ENCODE measurements at places on chromosomes 16 and 17.
A peak's percentile ranks its signal among the peaks of the same experiment; 100 is the strongest.

- DNase-seq, result no peak
These were observed 71.2 kb upstream of the MRTFB start for GRCh38 chr16:13999895-14000425.

DNA sequence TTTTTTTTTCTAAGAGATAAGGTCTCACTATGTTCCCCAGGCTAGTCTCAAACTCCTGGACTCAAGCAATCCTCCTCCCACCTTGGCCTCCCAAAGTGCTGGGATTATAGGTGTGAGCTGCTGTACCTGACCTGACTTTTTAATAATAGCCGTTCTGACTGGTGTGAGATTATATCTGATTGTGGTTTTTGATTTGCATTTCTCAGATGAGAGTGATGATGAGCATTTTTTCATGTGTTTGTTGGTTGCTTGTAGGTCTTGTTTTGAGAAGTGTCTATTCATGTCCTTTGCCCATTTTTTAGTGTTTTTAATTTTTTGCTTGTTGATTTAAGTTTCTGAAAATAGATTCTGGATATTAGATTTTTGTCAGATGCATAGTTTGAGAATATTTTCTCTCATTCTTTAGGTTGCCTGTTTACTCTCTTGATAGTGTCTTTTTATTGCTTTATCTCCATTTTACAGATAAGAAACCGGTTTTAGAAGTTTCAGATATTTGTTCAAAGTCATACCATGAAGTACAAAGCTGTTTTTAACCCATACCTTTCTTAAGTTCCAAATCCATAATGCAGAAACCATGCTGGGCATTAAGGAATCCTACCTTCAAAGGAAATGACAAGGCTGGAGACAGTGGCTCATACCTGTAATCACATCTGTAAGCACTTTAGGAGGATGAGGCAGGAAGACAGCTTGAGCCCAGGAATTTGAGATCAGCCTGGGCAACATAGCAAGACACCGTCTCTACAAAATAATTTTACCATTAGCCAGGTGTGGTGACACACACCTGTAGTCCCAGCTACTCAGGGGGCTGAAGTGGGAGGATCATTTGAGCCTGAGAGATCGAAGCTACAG lies 168.4 kb upstream of the TBX2 start:
- DNase-seq, result no peak

- no peak for DNase-seq
These were observed 43.8 kb downstream of the C16orf82 start for GRCh38 chr16:27110524-27110896.

DNA sequence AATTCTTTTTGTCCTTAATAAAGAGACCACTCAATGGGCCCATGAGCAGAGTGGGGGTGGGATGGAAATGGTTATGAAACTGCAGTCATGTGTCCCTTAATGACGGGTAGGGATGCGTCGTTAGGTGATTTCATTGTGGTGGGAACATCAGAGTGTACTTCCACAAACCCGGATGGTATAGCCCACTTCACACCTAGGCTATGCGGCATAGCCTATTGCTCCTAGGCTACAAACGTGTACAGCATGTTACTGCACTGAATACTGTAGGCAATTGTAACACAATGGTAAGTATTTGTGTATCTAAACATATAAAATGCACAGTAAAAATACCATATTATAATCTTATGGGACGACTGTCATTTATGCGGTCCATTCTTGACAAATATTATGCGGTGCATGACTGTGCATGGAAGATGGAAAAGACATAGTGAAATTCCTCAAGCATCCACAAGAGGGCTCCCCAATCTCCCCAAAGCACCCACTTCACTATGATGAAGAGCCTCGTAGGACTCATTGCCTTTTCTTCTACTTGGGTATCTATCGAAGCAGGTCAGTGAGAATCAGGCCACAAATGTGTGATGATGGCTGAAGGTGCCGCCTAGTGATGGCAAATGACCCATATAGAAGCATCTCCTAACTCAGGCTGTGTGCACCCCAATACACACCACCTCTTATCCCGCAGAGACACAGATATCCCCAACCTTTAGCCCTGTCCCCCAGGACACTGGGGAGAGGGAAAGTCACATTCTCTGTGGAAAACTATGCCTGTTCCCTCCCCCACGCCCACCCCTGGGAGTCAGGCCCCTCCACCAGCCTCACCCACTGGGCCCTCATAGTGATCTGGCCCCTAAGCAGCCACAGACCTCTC lies 43.5 kb downstream of the TBX21 start:
- DNase-seq, result peak; percentile 25

- no peak for DNase-seq
These were observed 16.3 kb downstream of the ATAD5 start for GRCh38 chr17:30848021-30848420.

DNA sequence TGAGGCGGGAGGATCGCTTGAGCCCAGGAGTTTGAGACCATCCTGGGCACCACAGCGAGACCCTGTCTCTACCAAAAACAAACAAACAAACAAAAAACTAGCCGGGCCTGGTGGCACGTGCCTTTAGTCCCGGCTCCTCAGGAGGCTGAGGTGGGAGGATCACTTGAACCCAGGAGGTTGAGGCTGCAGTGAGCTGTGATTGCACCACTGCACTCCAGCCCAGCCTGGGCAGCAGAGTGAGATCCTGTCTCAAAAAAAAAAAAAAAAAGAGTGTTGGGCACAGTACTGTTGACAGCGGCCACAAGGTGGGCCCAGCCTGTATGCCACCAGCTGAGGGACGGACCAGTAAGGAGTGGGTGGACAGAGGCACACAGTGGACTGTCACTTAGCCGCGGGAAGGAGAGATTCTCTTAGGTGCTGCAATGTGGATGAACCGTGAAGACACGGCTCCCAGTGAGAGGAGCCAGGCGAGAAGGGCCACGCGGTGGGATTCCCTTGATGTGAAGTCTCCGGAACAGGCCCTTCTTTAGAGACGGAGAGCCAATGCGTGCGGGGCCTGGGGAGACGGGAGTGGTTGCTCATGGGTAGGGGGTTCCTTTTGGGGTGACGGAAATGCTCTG lies 31.1 kb downstream of the GSE1 start:
- no peak for DNase-seq

GRCh38 chr16:85845266-85845665 lies 45.8 kb downstream of the COX4I1 start:
- no peak for DNase-seq

GRCh38 chr16:55292491-55292890 lies 31.5 kb upstream of the IRX6 start:
- DNase-seq, result no peak

DNA sequence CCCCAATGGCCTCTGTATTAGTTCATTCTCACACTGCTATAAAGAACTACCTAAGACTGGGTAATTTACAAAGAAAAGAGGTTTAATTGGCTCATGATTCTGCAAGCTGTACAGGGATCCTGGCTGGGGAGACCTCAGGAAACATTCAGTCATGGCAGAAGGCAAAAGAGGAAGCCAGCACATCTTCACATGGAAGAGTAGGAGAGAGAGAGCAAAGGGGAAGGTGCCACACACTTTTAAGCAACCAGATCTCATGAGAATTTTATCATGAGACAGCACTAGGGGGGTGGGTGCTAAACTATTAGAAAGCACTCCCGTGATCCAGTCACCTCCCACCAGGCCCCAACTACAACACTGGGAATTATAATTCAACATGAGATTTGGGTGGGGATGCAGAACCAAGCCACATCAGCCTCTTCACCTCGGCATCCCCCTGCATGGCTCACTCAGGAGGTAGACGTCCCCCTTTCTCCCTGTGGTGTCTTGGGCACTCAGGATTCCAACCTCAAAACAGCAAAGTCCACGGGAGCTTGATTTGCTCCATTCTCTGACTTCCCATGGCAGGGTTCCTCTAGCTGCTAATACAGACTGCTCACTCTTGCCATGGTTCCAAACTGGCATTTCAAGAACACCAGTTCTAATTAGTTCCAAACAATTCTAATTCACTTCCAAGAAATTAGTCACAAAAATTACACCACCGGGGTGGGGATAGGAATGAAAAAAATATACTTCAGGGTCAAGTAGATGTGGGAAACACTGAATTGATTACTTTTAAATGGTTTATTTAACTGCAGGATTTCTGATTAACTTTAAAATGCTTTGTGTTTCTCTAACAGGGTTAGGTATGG lies 203.8 kb upstream of the HSBP1 start:
- DNase-seq, result no peak

DNA sequence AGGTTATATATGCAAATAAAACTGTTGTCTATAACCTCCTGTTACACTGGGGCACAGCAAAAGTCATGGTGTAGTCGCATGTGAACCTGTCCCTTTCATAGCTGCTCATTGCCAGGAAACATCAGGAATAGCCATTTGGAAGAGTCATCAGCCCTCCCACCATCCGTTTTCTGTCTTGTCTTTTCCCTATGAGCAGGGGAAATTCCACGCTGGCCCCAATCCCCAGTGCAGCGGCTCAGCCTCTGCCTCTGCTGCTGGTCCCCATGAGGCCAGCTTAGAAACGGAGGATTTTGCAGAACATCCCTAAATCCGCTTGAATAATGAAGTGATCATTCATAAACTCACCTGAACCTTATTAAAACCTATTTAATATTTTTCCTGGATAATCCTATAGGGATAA lies 10.5 kb downstream of the MAPT start:
- no peak for DNase-seq

GRCh38 chr16:88067530-88068411 lies 116.5 kb downstream of the BANP start:
- DNase-seq, result no peak

DNA sequence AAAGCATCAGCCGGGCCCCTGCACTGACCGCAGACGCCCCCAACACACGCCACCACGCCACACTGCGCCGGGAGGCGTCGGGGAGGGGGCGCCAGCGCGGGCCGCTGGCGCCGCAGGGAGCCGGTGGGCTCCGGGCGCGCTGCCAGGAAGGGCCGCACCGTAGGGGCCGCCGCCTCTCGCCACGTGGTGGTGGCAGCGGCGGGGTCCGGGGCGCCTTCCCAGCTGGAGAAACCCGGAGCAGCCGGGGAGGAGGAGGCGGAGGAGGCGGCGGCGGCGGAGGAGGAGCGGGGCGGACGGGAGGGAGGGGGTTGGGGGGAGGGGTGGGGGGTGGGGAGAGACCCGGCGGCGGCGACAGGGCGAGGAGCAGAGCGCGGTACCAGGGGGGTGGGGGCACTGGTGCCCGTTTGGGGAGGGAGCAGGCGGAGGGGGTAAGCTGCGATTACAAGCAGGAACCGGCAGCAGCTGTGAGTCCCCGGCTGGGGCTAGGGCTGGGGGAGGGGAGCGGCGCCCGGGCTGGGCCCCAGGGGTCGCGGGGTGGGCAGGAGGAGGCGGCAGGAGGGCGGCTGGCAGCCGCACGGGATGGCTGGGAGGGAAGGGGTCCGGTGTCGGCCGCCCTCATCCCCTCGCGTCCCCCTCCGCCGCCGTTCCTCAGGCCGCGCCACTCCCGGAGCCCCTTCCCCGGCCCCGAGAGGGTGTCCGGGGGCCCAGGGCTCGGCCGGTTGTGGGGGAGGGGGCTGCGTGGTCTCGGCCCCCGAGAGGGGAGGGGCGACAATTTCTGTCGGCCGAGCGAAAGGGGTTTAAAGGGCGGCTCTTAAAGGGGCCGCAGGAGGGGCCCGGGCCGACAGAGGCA lies at the start of gene TBKBP1:
TBKBP1 (plus strand) TSS at position 431 of the 850 bp plus-strand sequence. CDS start 1,952 bp downstream, outside the sequence.
- DNase-seq, result no peak

DNA sequence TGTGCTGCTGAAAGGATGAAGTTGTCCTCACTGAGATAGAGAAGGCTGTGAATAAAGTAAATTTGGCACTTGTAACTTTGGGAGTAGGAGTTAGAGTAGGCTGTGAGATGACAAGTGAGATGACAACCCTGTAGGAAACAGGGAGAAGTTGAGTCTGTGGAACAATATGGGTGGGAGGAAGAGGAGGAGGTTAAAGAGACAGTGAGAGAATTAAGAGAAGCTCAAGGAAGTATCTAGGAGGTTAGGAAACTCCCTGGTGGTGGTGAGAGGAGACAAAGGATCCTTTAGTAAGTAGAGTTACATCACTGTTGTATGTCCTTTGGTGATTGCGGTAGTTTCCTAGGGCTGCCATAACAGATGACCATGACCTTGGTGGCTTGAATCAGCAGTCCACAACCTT lies 10.7 kb upstream of the HSD17B2 start:
- no peak for DNase-seq

GRCh38 chr17:76949913-76950695 lies 81.9 kb downstream of the MGAT5B start:
- DNase-seq, result no peak

DNA sequence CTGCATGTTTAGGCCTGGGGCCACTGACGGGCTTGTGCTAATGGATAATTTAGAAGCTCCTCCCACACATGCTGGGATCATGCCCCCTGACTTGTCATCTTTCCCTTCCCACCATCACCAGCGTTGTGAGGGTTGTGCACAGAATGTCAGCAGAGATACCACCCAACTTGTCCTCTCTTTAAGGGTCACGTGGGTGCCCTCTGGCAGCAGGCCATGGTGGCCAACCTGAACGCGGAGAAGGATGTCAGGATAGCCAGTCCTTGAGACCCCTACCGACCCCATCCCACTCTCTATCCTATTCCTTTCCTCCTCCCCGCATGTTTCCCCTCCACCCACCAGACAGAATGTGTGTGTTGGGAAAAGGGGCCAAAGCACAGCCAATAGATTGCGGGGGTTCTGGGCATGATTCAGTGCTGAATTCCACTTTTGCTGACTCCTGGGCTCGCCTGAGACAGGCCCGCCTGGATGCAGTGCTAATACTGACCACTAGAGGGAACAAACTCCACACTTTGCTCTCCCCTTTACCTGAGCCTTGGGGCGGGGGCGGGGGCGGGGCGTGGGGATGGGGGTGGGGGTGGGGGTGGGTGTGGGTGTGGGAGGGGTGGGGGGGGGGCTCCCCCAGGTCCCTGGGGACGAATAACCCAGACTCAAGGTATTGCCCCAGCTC lies at the start of gene GH2:
GH2 (minus strand) TSS at position 10 of the 667 bp plus-strand sequence. CDS start 143 bp downstream, outside the sequence.
- DNase-seq, result peak; percentile 32

DNA sequence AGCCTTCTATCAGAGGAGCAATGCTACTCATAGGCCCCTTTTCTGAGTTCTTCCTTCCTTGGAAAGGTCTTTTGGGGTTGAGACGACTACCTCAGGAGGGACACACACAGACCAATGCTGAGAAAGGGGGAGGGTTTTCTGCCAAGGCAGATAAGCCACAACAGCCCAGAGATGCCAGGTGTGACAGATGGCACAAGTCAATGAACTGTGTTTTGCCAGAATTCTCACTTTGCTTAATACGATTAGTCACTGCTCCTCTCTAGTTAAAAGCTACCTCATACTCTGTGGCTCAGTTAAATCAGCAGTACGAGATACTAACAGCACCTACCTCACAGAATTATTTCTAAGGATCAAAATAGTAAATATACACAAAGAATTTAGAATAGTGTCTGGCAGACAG lies 8.0 kb downstream of the BRD7 start:
- peak; percentile 39 for DNase-seq

GRCh38 chr17:61551255-61551742 lies 39.7 kb downstream of the NACA2 start:
- no peak for DNase-seq

GRCh38 chr16:53202398-53202797 lies 147.6 kb downstream of the CHD9 start:
- DNase-seq, result no peak

GRCh38 chr17:2398655-2399571 lies 1.9 kb downstream of the MNT start:
- peak; percentile 84 for DNase-seq

GRCh38 chr16:83842291-83842690 lies 34.5 kb downstream of the HSBP1 start:
- DNase-seq, result no peak
